Osteoblast (primary cell): ENCODE measurements at places on chromosomes 13 and 19. TPM values are rescaled to one million over a fixed set of nuclear protein-coding genes. Genes with fewer than 3 reads are reported as not detected.
A peak's percentile ranks its signal among the peaks of the same experiment; 100 is the strongest.

DNA sequence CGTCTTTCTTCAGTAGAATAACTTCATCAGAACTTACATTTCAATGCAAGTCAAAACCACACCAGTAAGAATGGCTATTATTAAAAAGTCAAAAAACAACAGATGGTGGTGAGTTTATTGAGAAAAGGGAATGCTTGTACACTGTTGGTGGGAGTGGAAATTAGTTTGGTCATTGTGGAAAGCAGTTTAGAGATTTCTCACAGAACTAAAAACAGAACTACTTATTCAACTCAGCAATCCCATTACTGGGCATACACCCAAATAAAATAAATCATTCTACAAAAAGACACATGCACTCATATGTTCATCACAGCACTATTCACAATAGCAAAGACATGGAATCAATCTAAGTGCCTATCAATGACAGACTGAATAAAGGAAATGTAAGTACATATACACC, 231.2 kb downstream of the NHLRC3 start:
- no peaks in the 10 kb centered on the region for H3K4me1 ChIP-seq
- H3K27me3 ChIP-seq = peaks cover 3% of the 10 kb centered on the region
- DNase-seq = no peak

DNA sequence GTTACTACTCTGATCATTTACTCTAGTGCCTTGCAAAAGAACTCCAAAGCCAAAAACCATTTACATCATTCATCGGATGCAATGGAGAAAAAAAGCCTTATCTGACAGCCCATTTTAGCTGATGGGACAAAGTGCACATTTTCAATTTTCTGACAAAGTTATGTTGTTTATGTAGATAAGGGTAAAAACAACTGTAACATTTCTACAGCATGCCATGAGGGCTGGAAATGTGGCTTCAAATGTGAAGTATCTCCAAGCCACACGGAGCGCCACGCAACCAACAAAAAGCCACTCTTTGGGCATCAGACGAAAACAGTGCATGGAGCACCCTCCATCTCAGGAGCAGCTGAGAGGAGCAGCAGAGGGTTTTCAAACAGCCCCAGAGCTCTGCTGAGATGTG, 364.6 kb upstream of the ZNF507 start:
- no peaks in the 10 kb centered on the region for H3K36me3 ChIP-seq
- peak; percentile 59 for DNase-seq
- H3K4me1 ChIP-seq = no peaks in the 10 kb centered on the region
- H3K27me3 ChIP-seq = no peaks in the 10 kb centered on the region

The RUBCNL gene
- 6.5 and 7.4 TPM in 2 replicates for total RNA-seq

- no peaks in the 10 kb centered on the region for H3K27me3 ChIP-seq
- H3K4me3 ChIP-seq = no peak within 1 kb of the TSS
- DNase-seq = no peak
- no peaks in the 10 kb centered on the region for H3K4me1 ChIP-seq
- H3K36me3 ChIP-seq = no peaks in the 10 kb centered on the region
These were observed at the start of gene TARM1 for GRCh38 chr19:54081032-54081431. Gene TARM1, minus strand, starts transcription at chr19:54081365. Its CDS starts 25 bp downstream, at chr19:54081340.

DNA sequence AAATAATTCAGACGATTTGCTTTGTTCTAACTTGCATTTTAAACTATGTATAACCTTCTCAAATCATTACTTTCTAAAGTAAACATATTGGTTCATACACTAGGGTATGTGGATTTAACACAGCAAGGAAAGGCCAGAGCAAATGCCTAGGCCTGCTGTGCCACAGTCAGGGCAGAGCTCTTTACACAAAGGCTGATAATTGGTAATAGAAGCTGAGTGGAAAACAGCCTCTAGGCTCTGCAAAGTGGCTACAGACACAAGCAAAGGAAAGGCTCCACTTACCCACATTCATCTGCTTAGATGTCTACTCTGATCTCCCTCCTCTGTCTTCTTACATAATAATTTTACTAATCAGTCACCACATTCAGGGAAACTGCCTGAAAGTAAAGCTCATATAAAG, 382.9 kb downstream of the OLFM4 start:
- H3K4me1 ChIP-seq = no peaks in the 10 kb centered on the region
- H3K4me3 ChIP-seq = no peak overlapping the region
- no peak overlapping the region for H3K27ac ChIP-seq
- no peaks in the 10 kb centered on the region for H3K36me3 ChIP-seq
